Sigmoid colon (tissue), 7 donors: ENCODE measurements at places on chromosomes 3 and 15.

DNA sequence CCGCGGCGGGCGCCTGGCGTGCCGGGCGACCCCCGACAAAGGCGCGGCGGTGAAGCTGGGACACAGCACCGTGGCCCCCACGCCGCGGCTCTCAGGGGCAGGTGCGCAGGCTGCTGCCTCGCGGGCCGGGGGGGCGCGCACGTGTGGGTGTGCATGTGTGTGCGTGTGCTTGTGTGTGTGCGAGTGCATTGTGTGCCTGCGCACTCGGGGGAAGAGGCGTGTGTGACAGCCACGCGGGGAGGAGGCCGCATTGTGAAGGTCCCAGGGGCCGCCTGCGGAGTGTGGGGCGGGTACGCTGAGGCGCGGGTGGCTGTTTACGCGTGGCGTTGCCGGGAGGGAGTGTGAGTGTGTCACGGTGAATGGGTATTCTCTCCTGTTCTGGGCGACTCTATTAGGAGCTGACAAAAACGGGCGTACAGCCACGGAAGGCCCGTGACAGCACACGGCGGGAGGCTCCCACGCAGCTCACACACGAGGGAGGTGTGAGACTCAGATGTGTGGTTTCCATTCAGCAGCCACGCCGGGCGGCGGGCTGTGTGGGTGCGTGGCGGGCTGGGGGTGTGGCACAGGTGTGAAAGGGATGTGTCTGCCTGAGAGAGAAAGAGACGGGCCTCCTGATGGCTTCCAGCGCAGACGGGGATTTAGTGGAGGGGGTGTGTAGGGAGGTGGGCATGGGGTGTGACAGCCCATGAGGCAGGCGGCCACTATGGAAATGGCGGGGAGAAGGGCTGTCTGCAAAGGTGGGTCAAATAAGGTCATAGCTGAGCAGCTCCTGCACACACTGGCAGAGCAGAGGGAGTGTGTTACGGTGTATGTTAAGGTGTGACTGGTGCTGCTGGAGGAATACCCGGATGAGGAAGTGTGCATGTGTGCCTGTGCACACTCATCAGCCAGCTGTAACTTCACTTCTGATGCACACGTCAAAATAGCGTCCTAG lies 750 bp downstream of the PODXL2 start:
- no peak for DNase-seq

- no peak for DNase-seq
Observed at GRCh38 chr15:77821188-77821958, 188.7 kb upstream of the LINGO1 start.

DNA sequence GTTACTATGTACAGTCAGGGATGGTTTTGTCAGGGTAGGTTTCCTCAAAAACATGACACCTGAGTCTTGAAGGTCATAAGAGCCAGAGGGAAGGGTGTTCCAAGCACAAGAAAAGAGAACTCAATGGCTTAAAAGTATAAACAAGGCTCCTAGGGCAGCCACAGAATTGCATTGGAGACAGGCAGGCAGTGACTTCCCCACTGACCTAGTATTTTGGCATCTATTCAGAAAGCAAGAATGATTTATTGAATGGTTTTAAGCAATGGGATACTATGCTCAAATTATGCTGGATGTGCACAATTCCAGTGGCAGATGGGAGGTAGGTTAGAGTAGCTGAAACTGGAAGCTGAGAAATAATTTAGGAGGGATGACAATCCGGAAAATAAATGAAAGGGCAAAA lies 54.0 kb downstream of the TSC22D2 start:
- no peak for DNase-seq

DNA sequence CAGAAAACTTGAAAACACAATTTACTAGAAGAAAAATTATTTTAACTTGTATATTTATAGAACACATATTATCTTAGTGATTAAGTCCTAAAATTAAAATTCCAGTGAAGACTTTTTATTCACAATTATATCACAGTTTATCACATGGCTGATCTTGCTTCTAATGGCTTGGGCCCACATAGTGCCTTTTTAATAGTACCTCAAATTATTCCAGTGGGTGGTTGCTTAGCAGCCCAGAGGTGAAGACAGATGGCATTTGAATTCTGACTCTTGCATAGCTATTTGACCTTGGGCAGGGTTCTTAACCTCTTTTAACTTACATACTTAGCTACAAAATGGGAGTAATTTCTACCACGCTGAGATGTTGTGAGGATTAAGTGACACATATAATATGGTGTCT lies 214.7 kb upstream of the SGO1 start:
- DNase-seq = no peak

DNA sequence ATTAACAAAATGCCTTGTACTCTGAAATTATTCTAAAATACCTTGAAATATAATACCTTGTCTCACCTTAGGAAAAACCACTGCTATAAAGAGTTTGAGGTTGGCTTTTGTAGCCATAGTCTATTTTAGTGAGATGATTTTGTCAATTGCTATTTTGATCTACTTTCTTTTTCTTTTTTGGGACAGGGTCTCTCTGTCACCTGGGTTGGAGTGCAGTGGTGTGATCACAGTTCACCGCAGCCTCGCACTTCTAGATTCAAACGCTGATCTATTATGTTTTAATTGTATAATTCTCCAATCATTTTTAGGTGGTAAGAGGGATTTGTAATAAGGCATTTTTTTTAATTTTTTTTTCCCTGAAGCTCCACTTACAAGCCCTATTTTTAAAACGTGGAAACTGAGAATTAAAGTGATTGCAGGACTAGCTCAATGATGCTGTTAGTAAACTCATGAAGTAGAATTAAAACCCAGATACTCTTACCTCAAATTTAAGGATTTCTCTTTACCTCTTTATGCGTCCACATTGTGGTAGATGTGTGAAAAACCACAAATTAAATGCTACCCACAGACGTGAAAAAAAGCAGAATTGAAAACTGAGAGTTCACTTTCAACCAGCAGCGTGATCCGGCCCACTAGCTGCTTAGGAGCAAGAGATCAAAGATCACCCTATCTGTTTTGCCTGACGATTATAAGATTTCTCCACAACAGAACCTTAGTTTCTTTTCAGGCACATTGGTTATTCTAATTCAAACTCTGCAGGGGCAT lies 384.2 kb downstream of the CGGBP1 start:
- DNase-seq = no peak

- DNase-seq = no peak
Observed at GRCh38 chr3:12187448-12188327, 29.0 kb upstream of the TIMP4 start.

- DNase-seq = no peak
Observed at GRCh38 chr15:91186904-91187656, 87.0 kb downstream of the SV2B start.

DNA sequence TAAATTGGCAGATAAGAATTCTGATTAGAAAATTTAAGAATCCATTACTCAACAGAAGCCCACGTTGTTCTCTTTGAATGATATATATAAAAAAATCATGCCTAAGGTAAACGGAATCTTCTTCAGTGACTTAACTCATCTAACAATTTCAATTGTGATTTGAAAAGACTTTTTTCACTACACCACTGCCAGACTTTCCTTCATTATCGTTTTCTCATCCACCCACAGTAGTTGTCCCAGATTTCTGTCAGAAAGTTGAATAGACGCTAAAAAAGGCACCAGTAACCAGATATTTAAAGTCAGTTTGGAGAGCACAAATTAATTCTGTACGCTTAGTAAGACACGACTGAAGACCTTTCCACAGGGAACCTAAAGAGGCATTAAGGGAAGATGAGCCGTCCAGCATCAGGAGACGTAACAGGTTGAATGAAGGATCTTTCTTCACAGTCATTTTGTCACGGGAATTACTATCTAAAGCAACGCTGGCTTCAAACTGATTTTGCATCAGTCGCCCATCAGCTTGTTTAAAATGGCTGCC lies 1.3 kb downstream of the HIGD1A start:
- DNase-seq = no peak

DNA sequence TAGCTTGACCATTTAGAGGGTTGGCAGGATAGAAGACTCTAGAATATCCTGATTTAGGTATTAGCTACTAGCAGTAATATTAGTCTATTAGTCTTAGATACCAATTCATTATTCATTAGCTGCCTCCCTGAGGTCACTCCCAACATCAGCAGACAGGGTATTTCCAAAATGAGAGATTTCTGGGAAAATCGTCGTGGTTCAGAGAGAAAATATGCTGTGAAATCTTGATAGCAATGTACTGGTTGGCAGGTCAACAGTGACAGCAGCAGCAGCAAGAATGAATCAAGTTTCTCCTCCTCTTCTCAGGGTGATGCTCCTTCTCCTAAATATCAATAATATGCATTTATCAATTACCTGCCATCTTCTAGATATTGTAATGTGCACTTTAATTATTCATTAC lies 41.3 kb upstream of the ROBO1 start:
- DNase-seq = no peak

GRCh38 chr3:146892041-146892440 lies 286.9 kb upstream of the PLSCR5 start:
- DNase-seq = no peak

GRCh38 chr15:77004189-77004588 lies 9.3 kb downstream of the PSTPIP1 start:
- DNase-seq = peak; percentile 84
